ENCODE measurements at places on chromosomes 16 and 17. TPM values are rescaled to one million over a fixed set of nuclear protein-coding genes. Genes with fewer than 3 reads are reported as not detected.

RAMP2 gene
- 40.5 TPM for total RNA-seq

CSH2 gene
- total RNA-seq: not detected

KRT39 gene
- not detected for total RNA-seq

BICDL2 gene
- total RNA-seq: not detected

C1QTNF8 gene
- total RNA-seq: not detected

GRCh38 chr16:11602321-11602720 lies 15.6 kb upstream of the LITAF start:
- no peak for DNase-seq

DNA sequence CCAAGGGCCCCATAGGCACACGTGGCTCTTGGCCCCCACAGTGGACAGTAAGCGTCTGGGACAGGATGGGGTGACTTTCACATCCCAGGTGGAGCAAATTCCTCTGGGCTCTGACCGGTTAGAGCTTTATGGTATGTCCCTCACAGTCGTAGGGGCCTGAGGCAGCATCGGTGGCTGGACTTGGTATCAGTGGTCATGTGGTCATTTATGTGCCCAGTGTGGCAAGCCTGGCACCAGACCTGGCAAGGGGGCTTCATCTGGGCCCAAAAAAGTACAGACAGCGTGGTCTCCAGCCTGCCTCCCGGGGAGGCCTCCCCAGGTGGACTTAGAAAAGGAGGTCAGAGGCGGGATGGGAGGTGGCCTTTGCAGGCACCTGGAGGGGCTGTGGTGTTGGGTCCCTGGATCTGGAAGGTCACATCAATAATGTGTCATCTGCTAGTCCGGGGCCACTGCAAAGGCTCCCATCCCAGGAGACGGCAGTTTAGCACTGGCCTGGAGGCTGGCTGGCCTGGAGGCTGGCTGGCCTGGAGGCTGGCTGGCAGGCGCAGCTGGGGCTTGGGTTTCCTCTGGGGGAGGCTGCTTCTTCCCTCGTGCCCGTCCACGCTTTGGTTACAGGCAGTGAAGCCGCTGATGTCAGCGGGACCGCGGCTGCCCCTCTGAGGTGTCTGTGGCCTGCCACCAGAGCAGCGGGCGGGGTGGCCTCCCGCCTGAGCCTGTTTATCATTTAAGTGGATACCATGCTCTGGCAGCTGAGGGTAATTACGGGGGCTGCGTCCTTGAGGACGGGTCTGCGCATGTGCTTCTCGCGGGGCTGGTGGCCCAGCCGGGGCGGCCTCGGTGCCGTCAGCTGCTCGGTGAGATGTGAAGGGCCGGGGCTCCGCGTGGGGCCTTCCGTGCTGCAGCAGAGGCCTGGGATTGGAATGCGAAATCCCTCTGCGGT lies 20.7 kb upstream of the CBX4 start:
- DNase-seq: no peak

DNA sequence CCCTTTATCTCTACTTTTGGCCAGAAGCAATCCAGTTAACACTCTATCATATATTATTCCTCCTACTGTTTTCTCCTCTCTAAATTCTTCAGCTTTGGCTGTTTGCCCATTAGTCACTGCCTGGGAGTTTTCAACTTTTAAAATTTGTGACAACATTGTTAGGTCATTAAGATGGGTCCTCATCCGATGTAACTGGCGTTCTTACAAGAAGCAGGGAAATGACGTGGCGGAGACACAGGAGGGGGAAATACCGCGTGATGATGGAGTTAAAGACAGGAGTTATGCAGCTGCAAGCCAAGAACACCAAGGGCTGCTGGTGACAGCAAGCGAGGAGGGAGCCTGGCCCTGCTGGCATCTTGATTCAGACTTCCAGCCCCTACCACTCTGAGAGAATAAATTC lies 34.8 kb upstream of the CPHXL start:
- DNase-seq: no peak

DNA sequence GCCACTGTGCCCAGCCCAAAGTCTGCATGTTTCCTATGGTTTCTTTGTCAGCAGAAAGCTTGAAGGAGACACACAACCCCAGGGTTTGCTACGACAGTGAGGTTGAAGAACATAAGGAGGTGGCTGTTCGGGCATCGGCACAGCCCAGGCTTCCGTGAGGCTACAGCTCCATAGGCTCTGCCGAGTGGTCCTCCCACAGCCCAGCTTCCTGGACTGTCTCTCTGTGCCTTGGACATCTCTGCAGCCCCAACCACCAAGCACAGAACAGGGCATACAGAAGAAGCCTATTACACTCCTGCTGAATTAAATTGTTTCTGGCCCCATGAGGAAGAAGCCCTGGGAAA lies 3.2 kb upstream of the HAP1 start:
- no peak for DNase-seq

DNA sequence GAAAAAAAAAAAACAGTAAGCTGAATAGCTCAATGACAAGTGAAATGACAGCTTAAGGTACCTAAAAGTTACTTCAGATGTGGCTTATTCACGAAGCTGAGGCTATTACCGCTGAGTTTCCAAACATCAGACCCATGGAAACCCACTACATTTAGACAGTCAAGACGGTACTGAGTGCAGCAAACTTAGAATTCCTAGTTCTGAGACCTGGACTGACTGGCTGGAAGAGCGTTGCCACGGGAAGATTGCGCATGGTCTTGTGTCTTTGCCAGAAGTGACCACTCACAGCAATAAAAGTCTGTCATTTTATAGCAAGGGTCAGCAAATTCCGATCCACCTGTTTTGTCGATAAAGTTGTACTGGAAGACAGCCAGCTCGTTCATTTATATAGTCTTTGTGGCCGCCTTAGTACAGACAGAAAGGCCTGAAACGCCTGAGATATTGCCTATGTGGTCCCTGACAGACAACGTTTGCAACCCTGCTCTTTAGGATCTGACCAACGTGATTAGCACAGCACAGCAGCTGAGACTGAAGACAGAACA lies 19.2 kb downstream of the LITAFD start:
- no peak for DNase-seq

DNA sequence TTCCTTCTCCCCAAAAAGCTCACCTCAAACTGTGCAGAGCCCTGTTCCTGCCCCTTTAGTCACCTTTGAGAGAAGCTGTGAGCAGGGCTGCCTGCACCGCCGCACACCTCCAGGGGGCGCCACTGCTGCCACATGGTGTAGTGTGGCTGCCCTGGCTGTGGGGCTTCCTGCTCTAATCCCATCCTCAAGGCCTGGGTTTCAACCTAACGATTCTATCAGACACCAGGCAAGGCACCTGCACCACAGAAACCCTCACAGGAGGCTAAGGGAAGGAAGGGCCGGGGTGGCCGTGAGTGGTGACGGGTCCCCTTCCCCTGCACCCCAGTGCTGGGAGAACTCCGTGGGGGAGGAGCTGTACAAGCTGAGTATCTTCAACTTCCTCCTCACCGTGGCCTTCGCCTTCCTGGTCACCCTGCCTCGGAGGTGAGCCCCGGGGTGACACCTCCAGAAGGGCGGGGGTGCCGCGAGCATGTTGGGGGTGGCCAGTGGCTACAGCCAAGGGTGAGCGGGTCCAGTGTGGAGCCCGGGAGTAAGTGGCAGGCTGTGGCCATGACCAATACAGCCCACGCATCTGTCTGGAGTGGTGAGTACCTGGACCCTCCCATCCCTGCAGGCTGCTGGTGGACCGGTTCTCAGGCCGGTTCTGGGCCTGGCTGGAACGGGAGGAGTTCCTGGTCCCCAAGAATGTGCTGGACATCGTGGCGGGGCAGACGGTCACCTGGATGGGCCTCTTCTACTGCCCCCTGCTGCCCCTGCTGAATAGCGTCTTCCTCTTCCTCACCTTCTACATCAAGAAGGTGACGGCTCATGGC lies 7.0 kb downstream of the TMC8 start:
- DNase-seq: no peak

DNA sequence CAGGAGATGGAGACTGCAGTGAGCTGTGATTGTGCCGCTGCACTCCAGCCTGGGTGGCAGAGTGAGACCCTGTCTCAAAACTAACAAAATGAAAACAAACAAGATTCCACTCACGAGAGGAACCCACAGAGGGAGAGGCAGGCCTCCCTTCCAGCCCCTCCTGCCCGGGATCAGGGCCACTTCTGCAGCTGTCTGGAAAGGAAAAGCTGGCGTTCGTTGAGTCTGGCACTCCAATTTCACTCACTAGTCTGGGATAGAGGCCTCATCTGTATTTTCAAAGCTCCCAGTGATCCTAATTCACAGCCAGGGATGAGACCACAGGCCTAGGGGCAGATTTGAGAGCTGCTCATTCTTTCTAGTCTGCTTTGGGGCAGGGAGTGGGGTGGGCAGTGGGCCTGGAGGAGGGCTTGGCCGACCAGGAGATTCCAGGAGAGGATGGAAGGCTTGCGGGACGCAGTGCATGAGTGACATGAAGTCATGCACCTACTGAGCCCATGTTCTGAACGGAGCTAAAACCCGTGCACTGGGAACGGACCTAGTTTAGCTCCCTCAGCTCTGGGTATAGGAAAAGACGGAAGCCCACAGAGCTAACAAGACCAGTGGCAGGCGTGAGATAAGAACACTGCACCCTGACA lies 54.0 kb downstream of the COTL1 start:
- DNase-seq: no peak

DNA sequence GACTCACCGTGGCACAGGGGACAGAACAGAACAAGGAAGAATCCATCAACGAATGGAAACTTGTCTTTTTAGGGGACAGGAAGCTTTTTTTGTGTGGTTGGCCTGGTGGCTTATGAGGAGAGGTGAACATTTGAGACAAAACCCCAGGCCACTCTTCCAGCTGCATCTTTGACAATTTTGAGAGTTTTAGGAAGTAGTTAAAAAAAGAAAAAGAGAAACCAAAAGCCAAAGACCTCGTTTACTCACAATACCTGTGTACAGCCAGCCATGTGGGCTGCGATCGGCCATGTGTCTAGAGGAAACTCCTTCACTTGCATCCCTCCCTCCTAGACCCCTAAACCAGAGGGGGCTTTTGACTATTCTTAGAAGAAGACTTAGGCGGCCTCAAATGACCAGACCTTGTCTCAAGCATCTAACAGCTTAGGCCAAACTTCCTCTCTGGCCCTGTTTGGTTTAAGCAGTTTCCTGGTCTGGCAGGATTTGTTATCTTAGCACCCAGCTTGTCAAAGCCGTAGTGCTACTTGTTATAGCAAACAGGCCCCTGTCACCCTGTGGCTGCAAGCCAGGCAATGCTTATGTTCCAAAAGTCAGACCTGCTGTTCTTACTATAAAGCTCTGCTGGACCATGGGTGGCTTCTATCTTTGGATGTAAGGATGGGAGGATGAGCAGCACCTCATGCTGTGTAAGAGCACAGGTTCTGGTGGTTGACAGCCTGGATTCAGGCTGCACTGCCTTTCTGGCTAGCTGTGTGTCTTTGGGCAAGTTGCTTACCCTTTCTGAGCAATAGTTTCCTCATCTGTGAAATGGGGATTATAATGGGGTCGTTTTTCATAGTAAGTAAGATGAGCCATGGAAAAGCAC lies 17.7 kb downstream of the KSR1 start:
- peak; percentile 79 for DNase-seq

DNA sequence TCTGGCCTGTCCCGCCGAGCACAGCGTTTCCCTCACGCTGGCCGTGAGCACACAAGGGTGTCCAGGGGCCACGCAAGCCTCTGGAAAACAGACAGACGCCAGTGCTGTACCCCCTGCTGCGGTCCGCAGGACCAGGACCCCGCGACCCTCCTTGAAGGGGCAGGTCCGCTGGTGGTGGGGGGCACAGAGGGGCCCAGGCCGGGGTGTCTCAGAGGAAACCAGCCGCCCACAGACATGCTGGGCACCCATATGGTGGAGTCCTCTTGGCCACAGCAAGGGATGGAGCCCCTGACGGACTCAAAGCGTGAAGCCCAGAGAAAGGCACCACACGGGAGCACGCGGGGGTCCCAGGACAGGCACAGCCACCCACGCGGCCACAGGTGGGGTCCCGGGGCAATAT lies 34.4 kb downstream of the METRNL start:
- DNase-seq: no peak

DNA sequence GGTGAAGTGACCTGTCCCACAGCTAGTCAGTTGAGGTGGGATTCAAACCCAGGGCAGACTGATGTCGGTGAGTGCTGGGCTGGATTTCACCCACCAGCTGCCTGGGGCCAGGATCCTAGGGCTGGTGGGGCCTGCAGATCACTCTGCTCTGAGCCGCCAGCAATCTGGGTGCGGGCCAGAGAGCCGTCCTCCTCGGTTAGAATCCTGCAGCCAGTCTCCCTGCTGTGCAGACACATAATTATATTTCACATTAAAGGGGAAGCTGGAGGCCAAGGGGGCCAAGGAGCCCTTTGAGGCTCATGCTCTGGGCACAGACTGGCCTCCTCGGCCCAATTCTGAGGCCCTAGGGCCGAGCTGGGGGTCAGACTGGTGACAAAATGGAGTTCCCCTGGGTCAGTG lies 996 bp upstream of the KCNJ12 start:
- no peak for DNase-seq

DNA sequence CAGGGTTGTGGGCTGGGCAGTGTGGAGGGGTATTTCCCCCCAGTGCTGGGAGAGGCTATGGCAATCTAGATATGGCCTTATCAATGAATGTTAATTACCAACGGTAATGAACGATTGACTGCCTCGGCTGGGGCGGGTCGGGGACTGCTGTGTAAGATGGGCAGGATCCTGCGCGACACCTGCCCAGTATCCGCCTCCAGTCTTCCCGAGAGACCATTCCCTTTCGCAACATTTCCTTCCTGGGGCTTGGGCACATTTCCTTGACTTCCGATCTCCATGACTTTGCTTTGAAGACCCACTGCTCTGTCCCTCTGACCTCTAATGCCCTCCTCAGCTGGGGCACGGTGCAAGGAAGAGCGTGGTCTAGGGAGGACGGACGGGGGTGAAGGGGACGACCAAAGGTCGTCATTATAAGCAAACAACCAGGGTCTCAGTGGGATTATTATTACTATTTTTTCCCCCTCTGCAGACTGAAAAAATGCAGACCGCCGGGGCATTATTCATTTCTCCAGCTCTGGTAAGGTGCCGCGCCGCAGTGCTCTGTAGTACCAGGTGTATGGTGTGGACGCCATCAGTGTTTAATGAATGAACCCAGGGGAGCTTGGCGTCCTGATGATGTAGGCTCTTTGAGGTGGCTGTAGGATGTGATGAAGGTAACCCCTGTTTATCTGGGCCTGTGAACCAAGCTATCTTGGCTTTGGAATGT lies 506 bp downstream of the ATP5MC1 start:
- DNase-seq: no peak

- DNase-seq: no peak
Measured at GRCh38 chr17:61803796-61804195, 59.5 kb downstream of the BRIP1 start.

GRCh38 chr17:28267720-28268609 lies 51.0 kb upstream of the TMEM97 start:
- no peak for DNase-seq

- no peak for DNase-seq
Measured at GRCh38 chr16:79757163-79757562, 156.6 kb upstream of the MAF start.

GRCh38 chr17:9309216-9309615 lies 266.4 kb downstream of the STX8 start:
- no peak for DNase-seq

DNA sequence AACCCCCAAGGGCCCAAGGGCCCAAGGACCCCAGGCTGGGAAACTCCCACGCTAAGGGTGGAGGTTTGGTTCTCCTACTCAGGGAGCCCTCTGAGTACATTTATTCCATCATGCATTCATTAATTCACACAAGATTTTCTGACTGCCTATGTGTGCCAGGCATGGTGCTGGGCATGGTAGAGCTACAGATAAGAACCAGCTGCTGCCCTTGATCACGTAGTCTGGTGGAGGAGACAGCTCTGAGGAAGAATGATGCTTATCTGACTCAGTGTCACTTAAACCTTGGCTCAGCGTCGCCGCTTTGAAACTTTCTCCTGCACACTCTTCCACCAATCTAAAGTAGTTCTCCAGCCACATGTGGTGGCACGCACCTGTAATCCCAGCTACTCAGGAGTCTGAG lies 3.6 kb upstream of the ARL4D start:
- DNase-seq: no peak

All from heart left ventricle (tissue), 16 donors.